RPMI7951 (cell line): ENCODE measurements at places on chromosomes 11 and 22.
A peak's percentile ranks its signal among the peaks of the same experiment; 100 is the strongest.

DNA sequence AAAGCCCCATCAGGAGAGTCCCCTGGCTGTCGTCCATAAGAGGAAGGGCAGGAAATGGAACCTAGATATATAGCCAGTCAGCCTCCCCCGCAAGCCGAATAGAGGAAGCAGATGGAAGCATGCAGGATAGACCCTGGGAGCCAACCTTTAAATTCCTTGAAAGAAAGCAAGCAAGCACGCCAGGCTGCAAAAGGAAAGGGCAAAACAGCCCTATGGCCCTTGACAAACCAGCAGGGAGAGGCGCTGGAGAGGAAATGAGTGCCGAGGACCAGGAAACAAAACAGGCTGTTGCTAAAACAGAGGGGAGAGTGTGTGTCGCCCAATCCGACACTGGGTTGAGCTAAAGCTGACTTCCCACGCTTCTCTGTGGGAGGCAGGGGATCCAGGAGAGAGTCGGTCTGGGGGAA lies 203.5 kb upstream of the MTNR1B start:
- DNase-seq, result peak; percentile 9

GRCh38 chr11:100174881-100175280 lies 512.2 kb upstream of the ARHGAP42 start:
- no peak for DNase-seq

GRCh38 chr11:127470306-127470884 lies 469.8 kb upstream of the KIRREL3 start:
- peak; percentile 32 for DNase-seq

DNA sequence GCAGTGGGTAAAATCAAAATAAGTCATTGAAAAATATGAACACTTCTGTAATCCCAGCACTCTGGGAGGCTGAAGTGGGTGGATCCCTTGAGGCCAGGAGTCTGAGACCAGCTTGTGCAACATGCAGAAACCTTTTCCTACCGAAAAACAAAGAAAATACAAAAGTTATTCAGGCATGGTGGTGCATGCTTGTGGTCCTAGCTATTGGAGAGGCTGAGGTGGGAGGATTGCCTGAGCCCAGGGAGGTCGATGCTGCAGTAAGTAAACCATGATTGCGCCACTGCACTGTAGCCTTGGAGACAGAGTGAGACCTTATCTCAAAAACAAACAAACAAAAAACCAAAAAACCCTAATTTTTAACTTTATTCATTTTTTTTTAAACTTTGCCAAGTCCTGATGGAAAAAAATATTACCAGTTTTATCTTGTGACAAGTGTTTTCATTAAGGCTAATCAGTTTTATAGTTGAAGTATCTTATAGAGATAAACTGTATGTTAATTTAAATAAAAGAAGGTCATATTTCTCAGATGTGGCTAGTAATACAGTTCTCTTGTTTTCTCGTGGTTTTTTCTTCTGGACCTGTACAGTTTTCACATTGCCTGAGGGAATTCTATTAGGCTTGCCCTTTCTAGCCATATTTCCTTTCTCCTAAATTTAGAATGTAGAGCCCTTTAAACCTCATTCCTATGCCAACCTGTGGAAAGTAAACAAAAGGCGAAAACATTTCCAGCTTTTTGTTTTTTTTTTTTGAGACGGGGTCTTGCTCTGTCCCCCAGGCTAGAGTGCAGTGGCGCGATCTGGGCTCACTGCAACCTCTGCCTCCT lies 9.4 kb downstream of the HIPK3 start:
- DNase-seq, result peak; percentile 48

DNA sequence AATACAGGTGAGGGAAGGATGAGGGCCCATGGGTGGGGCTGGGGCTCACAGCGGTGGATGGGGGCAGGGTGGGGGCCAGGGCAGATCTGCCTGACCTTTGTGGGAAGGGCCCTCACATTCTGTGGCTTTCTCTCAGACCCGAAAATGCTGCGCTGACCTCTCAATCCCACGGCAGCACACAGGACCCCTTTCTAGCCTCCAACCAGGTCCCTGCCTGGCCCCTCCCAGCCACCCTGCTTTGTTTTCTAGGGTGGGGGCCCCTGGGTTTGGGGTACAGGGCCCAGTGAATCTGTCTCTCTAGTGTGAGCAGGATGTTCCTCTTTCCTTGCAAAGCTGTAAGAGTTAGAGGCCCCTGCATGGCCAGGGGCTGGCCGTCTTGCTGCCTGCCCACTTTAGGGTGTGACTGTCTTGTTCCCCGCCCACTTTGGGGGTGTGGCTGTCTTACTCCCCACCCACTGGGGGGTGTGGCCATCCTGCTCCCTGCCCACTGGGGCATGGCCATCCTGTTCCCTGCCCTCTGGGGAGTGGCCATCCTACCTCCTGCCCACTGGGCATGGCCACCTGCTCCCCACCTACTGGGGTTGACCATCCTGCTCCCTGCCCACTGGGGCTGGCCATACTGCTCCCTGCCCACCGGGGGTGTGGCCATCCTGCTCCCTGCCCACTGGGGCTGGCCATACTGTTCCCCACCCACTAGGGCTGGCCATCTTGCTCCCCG lies 11.5 kb downstream of the PARVG start:
- DNase-seq, result peak; percentile 21

DNA sequence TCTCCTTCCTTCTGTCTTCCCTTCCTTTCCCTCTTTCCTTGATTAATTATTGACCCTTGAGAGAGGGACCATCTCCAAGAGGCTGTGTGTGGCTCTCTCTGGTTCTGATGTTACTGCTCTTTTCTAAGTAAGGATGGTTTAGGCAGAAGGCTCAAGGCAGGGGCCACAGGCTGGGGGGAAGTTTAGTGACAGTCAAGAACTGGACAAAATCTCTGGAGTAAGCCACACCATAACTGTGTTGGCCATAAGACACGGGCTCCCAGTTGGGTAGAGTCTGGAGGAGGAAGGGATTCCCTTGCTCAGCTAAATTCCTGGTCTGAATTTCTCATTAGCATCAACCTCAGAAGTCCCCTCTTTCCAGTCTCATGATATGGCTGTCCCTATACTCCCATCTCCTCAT lies 74.7 kb downstream of the BUD13 start:
- no peak for DNase-seq

GRCh38 chr11:85133636-85134035 lies 493.5 kb downstream of the DLG2 start:
- no peak for DNase-seq

DNA sequence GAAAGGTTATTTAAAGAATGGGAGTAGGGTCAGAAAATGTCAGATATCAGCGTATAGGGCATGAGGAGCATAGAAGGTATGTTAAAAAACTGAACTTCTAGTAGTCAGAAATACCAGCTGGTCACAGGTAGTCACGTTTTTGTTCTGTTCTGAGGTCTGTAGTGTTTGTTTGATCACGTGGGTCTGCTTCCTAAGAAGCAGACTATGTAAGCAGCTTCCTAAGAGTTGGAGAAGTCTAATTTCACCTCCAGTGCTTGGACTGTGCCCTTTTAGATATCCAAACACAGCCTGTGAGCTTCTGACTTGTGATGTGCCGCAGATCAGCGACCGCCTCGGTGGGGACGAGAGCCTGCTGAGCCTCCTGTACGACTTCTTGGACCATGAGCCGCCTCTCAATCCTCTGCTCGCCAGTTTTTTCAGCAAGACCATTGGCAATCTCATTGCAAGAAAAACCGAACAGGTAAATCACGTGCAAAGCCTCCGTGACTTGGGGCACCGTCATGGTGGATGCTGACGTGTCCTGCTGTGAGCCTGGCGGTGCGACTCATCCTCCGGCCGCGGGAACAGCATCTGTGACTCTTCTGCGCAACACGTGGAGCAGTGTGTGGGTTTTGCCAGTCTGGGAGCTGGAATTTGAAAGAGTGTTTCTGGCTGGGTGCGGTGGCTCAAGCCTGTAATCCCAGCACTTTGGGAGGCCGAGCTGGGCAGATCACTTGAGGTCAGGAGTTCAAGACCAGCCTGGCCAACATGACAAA lies 63.5 kb downstream of the PPP6R2 start:
- DNase-seq, result no peak

DNA sequence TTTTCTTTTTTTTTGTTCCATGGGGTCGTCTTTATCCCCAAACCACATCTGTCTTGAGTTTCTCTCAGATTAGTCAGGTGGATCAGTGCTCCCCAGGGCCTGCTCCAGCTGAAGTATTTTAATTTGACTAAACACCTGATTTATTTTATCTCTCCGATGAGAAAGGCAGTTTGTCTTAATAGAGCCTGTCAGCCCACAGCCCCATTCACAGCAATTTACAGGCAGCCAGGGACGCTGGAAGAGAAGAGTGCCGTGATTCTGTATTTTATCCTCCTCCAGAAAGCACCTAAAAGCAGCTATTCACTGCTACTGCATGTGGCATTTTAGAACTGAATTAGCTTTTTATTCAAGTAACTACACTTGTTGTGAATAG lies 164.5 kb downstream of the SOX6 start:
- DNase-seq, result no peak

GRCh38 chr22:40363059-40363458 lies 7.3 kb upstream of the SGSM3 start:
- DNase-seq, result no peak
